HEK293T (cell line): ENCODE measurements at places on chromosomes 2 and 18.
A peak's percentile ranks its signal among the peaks of the same experiment; 100 is the strongest.

GRCh38 chr2:10541081-10541480 lies 93.0 kb upstream of the ODC1 start:
- DNase-seq = no peak

- no peak for DNase-seq
Observed at GRCh38 chr18:49721981-49722380, 91.4 kb downstream of the ACAA2 start.

- no peak for DNase-seq
Observed at GRCh38 chr18:9849407-9850283, 36.1 kb upstream of the TXNDC2 start.

- DNase-seq = no peak
Observed at GRCh38 chr2:99403524-99403923, 66.3 kb downstream of the EIF5B start.

DNA sequence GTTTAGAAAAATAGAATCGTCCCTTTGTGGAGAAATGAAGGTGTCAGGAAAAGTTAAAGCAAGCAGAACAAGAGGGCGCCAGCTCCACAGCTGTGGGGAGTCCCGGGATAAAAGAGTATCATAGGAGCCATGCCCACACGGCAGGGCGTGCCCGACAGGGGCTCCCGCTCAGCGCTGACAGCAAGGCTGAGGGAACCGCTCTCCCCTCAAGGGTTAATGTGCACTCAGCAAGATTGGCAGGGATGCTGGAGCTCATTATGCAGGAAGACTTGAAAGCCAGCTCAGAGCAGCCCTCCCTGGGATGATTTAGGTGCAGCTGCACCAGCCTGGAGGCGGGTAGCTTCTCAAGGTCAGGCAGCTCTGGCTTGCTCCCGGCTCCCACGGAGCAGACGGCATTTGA lies 500.2 kb downstream of the EIPR1 start:
- no peak for DNase-seq

DNA sequence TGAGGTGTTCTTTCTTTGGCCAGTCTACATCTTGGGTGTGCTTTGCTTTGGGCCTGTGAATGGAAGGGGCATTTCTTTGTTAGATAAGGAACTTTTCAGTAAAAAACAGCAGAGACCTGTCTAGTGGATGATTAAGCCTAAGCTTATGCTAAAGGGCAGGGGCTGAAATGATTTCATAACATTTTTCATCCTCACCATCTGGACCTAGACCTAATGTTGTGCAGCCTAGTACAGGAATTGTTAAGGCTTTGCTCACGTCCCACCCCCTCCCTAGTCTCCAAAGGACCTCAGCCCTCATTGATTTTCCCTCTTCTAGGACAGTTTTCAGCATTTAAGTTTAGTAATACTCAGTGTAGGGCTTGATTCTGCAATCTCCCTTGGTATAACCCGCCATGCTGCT lies 111.8 kb downstream of the PRKCE start:
- no peak for DNase-seq

DNA sequence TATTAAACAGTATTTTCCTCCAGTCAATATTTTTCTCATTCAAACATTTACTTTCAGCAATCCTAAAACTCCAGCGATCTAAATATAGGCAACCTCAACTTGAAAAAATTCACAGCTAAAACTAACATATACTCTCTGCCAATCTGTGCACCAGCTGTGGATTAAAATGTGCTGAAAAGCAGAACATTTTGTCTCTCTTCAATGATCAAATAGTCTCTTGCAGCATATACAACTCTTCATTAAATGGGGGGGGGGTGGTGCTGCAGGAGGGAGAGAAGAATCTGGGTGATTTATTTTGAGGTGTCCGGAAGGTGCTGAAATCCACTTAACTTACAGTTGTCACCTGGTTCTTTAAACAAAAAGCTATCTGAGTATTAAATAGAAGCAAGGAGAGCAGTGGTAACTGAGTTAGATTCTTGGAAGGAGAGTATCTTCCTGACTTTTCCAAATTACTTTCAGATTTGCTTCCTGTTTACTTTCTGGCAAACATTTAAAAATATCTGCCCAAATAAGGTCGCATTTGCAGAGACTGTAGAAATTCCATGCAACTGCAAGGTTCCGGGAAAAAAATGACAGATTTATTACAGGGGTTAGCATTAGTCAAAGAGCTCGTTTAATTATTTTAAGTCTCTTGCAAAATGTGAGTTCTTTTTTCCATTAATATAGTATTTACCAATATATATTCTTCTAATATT lies 904.7 kb upstream of the ACVR2A start:
- DNase-seq = no peak

GRCh38 chr2:226943862-226944620 lies 108.2 kb downstream of the RHBDD1 start:
- DNase-seq = no peak

GRCh38 chr2:85924522-85924921 lies 35.7 kb upstream of the ST3GAL5 start:
- DNase-seq = no peak

DNA sequence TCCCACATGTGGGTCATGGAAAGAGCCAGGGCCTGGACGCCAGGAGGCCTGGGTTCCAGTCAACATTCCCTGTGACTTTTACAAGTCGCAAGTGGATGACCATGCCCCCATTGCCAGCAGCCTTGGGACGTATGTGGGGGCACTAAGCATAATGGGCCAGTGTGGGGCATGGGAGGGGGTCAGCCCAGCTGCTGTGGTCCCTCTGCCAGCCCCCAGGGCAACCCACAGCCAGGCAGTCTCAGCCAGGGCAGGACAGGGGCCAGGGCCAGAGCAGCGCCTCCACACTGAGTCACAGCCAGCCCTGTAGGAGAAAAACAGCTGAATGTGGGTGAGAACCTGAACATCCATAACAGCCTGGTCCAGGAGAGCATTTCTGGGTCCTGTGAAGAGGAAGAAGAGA lies 173.2 kb downstream of the GFPT1 start:
- DNase-seq = no peak

GRCh38 chr18:38368886-38369285 lies 803.3 kb upstream of the CELF4 start:
- no peak for DNase-seq

DNA sequence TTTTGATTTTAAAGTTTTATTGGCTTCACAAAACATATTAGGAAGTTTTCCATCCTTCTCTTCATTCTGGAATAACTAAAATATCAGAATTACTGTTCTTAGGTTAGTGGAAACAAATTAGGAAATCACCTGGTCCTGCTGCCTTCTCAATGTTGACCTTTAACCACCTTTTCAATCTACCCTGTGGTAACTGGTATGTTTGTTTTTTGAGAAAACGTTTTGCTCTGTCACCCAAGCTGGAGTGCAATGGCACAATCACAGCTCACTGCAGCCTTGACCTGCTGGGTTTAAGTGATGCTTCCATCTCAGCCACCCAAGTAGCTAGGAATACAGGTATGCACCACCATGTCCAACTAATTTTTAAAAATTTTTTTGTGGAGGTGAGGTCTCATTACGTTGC lies 28.4 kb downstream of the ACYP2 start:
- no peak for DNase-seq

GRCh38 chr18:9417073-9417851 lies 58.1 kb upstream of the RALBP1 start:
- peak; percentile 12 for DNase-seq

DNA sequence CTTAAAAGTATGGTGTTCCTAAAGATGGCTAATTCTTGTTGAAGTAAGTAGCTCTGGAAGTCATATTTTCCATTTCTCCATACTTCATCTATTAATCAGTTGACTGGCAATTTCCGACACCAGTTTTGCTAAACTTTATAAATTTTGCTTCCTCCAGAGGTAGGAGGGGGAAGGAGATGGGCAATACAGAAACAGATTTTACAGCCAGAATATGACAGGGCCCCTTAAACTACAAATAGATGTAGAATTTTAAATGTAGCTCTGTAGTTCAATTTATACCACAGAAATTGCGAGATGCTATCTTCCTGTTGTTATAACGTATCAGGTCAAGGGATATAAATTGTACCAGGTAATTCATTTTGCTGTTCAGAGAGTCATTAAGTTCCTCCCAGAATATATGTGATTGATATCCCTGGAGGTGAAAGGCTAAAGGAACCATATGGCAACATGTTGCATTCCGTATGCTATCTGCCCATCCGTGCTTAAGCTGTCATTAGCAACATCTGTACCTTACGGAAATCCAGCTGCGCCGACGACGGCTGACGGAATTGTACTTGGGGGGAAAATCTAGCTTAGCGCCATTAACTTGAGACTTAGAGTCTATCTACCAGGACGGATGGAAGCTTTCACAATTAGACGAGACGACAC lies 8.4 kb upstream of the NR4A2 start:
- no peak for DNase-seq

DNA sequence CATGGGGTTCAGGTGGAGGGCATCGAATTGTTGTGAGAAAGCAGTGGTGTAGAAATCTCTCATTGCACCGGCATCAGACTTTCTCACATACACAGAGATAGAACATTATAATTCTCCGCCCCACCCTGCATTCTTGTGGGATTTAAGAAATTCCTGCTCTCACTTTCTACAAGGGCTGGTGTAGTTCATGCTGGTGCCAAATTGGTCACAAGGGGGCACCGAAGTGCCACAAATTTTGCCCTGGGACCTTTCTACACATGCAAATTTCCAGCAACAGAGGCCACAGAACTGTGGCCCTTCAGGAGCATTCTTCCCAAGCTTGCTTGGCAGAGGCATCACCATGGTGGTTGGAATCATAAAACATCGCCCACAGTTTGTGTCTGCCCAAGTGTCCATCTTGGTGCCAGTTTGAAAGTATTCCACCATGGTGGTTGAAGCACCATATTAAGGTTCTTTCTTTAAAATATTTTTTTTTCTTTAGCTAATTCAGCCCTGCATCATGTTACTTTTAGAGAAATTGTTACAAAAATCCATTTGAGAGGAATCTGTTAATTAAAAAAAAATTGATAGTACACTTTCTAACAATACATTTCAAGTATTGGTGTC lies 521.2 kb upstream of the FANCL start:
- peak; percentile 68 for DNase-seq

- no peak for DNase-seq
Observed at GRCh38 chr2:191478799-191479679, 198.9 kb upstream of the NABP1 start.

- DNase-seq = no peak
Observed at GRCh38 chr2:7992612-7993602, 688.9 kb upstream of the ID2 start.

- DNase-seq = no peak
Observed at GRCh38 chr2:205276116-205276777, 406.1 kb upstream of the NRP2 start.

- DNase-seq = no peak
Observed at GRCh38 chr2:16185801-16186272, 245.5 kb downstream of the MYCN start.

DNA sequence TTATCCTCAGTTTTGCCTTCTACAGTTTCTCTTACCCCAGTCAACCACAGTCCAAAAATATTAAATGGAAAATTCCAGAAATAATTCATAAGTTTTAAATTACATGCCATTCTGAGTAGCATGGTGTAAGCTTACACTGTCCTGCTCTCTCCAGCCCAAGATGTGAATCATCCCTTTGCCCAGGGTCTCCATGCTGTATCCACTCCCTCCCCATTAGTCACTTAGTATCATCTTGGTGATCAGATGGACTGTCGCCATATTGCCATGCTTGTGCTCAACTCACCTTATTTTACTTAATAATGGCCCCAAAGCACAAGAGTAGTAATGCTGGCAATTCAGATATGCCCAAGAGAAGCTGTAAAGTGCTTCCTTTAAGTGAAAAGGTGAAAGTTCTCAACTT lies 18.5 kb upstream of the CCNT2 start:
- no peak for DNase-seq
